Hepatocyte (in vitro differentiated cells): ENCODE measurements at places on chromosomes 4 and X. TPM values are rescaled to one million over a fixed set of nuclear protein-coding genes. Genes with fewer than 3 reads are reported as not detected.
A peak's percentile ranks its signal among the peaks of the same experiment; 100 is the strongest.

- no peak overlapping the region for H3K27ac ChIP-seq
- H3K4me1 ChIP-seq: no peaks in the 10 kb centered on the region
- H3K27me3 ChIP-seq: no peaks in the 10 kb centered on the region
- no peak for DNase-seq
Observed at GRCh38 chrX:131821945-131822622, 201.0 kb upstream of the STK26 start.

DNA sequence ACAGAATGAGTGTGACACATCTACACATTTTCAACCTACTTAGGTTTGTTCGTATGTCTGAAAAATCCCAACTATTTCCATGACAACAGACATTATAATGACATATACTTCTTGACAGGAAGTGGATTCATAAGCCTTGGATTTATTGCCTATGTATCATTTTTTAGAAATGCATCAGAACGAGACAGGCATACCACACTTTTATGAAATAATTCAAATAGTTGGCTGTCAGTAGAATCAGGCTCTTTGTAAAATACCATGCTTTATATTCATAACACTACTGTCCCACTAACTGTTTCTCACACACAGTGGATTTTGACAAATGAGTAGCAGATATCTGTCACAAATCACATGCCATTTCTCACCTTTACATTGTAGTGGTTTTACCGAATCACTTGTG is 173.2 kb downstream of the BEND2 start:
- H3K27ac ChIP-seq: no peak overlapping the region
- no peaks in the 10 kb centered on the region for H3K36me3 ChIP-seq
- no peaks in the 10 kb centered on the region for H3K27me3 ChIP-seq
- H3K4me3 ChIP-seq: no peak overlapping the region

DNA sequence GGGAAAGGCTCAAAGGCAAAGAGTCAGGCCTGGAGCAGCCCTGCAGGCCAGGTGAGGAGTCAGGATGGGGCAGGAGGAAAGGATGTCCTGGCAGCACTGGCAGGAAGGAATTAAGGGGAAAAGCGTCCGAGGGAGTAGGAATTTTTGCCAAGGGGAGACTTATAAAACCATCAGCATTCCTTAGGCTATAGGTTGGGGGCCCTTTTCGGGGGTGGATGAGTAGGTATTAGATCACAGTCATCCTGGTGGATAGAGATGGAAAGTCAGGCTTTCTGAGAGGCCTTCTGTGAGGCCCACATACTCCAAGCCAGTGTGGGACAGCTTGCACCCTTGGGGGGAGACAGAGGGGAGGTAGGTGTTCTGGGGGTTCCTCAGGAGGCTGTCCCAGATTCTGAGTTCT is 12.3 kb downstream of the STARD8 start:
- no peaks in the 10 kb centered on the region for H3K4me1 ChIP-seq
- H3K27ac ChIP-seq: no peak overlapping the region
- H3K4me3 ChIP-seq: no peak overlapping the region
- no peak for DNase-seq

DNA sequence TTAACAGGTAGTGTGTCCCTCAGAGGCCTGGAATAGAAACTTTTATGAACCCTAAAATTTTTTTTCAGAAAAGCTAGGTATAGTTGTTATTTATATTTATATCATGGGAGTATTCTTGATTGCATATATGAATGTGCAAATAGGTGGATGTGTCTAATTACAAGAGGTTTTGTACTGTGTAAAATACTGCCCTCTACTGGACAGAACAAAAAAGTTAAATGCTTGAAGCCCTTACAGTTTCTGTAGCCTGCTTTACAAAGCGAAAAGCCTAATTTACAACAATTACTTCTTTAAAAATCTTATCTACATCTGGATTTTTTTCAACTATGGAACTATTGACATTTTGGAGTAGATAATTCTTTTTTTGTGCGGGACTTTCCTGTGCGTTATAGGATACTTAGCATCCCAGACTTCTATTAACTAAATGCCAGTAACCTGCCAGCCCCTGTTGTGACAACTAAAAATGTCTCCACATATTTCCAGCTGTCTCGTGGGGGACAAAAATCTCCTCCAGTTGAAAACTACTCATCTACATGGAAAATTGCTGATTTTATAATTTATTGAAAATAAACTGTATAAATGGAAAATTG is 35.1 kb downstream of the ENPEP start:
- no peak overlapping the region for H3K4me3 ChIP-seq
- no peaks in the 10 kb centered on the region for H3K4me1 ChIP-seq
- H3K36me3 ChIP-seq: no peaks in the 10 kb centered on the region

Gene TMPRSS11A
- 0.08 and 0.10 TPM in 2 replicates for total RNA-seq

Gene FHDC1
- 3.1 TPM in 2 replicates for total RNA-seq

DNA sequence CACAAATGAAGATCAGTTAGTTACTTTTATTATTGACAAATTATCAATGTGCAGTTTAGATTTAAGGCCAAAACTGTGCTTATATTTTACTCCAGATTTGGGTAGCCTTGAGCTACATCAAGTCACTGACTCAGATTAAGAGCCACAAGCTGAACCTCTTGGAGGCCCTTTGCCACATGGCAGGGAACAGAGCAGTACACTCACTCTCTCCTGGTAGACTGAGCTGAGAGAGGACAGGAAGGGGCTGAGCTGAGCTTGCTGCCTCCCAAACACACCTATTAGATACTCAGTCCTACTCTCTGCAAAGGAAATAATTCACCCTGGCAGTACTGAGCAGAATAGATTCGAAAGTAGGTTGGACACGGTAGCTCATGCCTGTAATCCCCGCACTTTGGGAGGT is 7.8 kb downstream of the STAP1 start:
- no peak overlapping the region for H3K4me3 ChIP-seq
- no peak for DNase-seq
- peaks cover 2% of the 10 kb centered on the region for H3K36me3 ChIP-seq
- H3K27ac ChIP-seq: no peak overlapping the region
- H3K27me3 ChIP-seq: no peaks in the 10 kb centered on the region

Gene ANKRD37
- 1.7 and 9.8 TPM in 2 replicates for total RNA-seq

GRCh38 chr4:146062340-146062739 is 113.2 kb upstream of the LSM6 start:
- no peaks in the 10 kb centered on the region for H3K4me1 ChIP-seq
- no peaks in the 10 kb centered on the region for H3K36me3 ChIP-seq
- DNase-seq: no peak

DNA sequence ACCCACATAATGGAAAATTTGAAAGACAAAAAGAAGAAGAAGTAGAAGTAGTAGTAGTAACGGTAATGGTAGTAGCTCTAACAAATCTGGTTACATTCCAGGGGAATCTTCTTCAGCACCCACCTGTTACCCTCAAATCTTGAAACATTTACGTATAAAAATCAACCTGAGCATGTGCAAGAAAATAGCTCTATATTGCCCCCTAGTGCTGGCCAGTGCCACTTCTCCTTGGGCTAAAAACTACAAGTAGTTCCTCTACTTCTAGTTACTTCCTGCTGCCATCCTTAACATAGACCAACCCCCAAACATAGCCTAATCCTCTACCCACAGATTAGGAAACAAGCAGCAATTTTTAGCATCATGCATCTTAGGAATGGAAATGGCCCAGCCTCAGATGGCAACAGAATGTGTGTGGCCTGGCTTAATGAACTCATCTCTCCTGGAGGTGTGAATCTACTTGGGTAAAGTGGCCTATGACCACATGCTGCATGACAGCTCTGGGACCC is 3.1 kb downstream of the PDGFC start:
- H3K27me3 ChIP-seq: no peaks in the 10 kb centered on the region
- peak overlapping the region; percentile 59 for H3K4me3 ChIP-seq
- peaks cover 17% of the 10 kb centered on the region for H3K4me1 ChIP-seq

DNA sequence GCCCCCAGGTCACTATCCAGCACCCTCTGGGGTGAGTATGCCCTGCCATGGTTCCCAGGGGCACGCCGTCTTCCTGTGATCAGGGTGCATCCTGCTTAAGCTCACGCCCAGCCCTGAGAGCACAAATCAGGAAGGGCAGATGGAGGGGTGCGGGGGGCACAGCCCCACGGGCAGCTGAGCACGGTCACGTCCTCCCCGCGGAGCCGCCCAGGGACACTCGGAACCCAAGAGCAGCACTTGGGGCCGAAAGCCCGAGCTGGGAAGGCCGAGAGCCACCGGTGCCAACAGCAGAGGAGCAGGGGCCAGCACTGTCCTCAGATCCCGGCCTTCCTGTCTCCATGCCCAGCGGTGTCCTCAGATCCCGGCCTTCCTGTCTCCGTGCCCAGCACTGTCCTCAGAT is 21.5 kb downstream of the NELFA start:
- H3K4me1 ChIP-seq: no peaks in the 10 kb centered on the region
- H3K36me3 ChIP-seq: no peaks in the 10 kb centered on the region
- H3K27me3 ChIP-seq: no peaks in the 10 kb centered on the region
- no peak overlapping the region for H3K27ac ChIP-seq
- H3K4me3 ChIP-seq: no peak overlapping the region
- no peak for DNase-seq

- H3K4me3 ChIP-seq: no peak overlapping the region
- H3K27ac ChIP-seq: no peak overlapping the region
- no peaks in the 10 kb centered on the region for H3K36me3 ChIP-seq
- peaks cover 12% of the 10 kb centered on the region for H3K27me3 ChIP-seq
Observed at GRCh38 chr4:9894644-9895332, 113.4 kb downstream of the DRD5 start.

Gene MID1
- total RNA-seq: 21.1 and 23.0 TPM in 2 replicates

Gene LNX1
- 16.7 and 20.8 TPM in 2 replicates for total RNA-seq

Gene CT45A1
- not detected in 2 replicates for total RNA-seq

DNA sequence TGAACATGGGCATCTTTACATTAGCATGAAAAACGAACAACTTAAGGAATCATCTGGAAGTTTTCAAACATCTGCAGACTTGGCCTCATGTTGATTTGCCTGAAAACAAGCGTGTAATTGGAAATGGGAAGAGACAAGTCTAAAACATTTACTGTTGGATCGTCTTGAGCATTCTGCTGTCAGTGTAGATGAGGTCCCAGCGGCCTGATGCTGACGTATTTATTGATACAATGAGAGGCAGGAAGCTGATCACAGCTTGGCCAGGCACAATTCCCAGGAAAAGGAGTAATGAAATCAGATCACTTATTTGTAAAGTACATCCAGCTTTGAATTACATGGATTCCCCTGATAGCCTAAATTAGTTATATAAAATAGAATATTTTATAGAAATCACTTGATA is 210.6 kb downstream of the CLCN4 start:
- H3K4me3 ChIP-seq: no peak overlapping the region
- H3K27me3 ChIP-seq: no peaks in the 10 kb centered on the region
- H3K36me3 ChIP-seq: no peaks in the 10 kb centered on the region
- no peak overlapping the region for H3K27ac ChIP-seq
- DNase-seq: no peak
- no peaks in the 10 kb centered on the region for H3K4me1 ChIP-seq

Gene NSG1
- total RNA-seq: 30.2 and 36.9 TPM in 2 replicates

DNA sequence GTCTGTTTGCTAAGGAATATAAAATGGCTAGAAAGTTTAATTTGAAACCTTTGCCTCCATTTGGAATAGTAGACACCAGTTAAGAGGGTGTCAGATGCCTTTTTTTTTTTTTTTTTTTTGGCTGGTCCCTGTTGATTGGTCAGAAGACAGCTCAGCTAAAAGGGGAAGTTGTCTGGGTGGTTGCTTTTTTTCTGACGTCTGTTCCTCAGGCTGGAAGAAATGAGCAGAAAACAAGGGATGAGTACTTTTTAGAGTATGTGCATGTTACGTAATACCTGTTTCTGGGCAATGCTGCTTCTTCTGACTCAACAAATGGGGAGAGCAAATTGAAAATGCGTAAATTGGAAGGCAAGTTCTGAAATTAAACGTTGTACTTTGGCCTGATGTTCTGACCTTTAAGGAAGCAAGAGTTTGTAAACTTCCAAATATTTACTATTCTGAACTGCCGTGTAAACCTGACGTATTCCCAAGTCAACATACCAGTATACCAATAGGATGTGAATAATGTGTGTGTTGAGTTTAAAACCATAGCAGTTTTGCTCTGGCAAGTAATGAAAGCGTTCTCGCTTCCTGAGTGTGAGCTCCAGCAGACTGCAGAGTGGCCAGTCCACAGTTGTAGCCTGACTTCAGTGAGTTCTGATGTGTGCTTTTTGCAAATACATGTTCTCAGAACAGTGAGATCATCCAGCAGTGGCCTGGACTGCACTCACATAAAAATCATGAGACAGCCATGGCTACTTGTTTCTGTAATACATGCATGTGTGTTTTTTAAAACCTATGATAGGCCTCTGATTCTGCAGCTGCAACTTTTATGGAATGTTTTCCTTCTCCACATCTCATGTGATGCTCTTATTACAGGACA is 1.7 kb downstream of the SAT1 start:
- H3K4me3 ChIP-seq: peak overlapping the region; percentile 62
- no peaks in the 10 kb centered on the region for H3K27me3 ChIP-seq
- H3K4me1 ChIP-seq: peaks cover 4% of the 10 kb centered on the region
- peak overlapping the region; percentile 94 for H3K27ac ChIP-seq

Gene NPY1R
- total RNA-seq: 5.7 and 9.0 TPM in 2 replicates

- no peaks in the 10 kb centered on the region for H3K27me3 ChIP-seq
- peaks cover 6% of the 10 kb centered on the region for H3K4me1 ChIP-seq
- H3K4me3 ChIP-seq: no peak overlapping the region
- H3K36me3 ChIP-seq: no peaks in the 10 kb centered on the region
Observed at GRCh38 chr4:76714226-76714625, 183.7 kb downstream of the SOWAHB start.

GRCh38 chr4:9849538-9849920 is 68.1 kb downstream of the DRD5 start:
- no peaks in the 10 kb centered on the region for H3K36me3 ChIP-seq
- H3K27me3 ChIP-seq: no peaks in the 10 kb centered on the region
- no peaks in the 10 kb centered on the region for H3K4me1 ChIP-seq

- H3K4me1 ChIP-seq: no peaks in the 10 kb centered on the region
- DNase-seq: no peak
- no peaks in the 10 kb centered on the region for H3K27me3 ChIP-seq
- no peak overlapping the region for H3K4me3 ChIP-seq
Observed at GRCh38 chr4:69977582-69977981, 12.1 kb upstream of the CSN2 start.
